ENCODE measurements at places on chromosomes 1 and 21.

DNA sequence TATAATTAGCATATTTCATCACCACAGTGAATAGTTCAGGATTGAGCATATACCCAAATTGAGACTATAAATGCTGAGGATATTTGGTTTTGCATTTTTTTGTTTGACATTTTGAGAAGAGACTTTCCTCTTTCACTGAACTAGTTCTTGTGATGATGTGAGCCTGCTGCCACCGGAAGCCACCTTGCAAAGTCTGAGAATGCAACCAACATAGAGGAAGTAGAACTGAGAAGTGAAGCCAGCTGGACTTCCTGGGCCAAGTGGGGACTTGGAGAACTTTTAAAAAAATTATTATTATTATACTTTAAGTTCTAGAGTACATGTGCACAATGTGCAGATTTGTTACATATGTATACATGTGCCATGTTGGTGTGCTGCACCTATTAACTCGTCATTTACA is 102.3 kb downstream of the RPE65 start:
- no peak for DNase-seq

DNA sequence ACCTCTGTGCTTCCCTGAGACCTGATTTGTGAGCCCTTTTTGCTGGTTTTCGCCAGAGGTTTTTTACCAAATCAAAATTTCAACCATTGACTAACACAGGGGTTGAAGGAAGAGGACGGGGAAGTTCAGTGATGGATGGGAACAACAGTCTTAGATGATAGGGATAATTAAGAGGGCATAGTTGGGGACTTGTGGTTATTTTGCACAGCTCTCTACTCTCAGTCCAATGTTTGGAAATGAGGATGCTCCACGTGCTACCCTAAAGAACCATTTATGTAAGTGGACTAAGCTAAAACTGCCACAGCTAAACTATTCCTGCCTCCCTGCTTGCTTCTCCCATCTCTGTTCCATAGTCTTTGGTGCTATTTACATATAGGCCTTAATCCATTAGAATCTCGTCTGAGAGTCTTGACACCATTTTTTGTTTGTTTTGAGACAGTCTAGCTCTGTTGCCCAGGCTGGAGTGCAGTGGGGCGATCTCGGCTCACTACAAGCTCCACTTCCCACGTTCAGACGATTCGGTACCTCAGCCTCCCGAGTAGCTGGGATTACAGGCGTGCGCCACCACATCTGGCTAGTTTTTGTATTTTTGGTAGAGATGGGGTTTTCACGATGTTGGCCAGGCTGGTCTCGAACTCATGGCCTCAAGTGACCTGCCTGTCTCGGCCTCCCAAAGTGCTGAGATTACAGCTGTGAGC is 684 bp upstream of the MCL1 start:
- DNase-seq: no peak

- DNase-seq: no peak
Observed at GRCh38 chr1:72946903-72947499, 664.7 kb upstream of the NEGR1 start.

GRCh38 chr1:50454911-50455310 is 31.7 kb upstream of the DMRTA2 start:
- no peak for DNase-seq

DNA sequence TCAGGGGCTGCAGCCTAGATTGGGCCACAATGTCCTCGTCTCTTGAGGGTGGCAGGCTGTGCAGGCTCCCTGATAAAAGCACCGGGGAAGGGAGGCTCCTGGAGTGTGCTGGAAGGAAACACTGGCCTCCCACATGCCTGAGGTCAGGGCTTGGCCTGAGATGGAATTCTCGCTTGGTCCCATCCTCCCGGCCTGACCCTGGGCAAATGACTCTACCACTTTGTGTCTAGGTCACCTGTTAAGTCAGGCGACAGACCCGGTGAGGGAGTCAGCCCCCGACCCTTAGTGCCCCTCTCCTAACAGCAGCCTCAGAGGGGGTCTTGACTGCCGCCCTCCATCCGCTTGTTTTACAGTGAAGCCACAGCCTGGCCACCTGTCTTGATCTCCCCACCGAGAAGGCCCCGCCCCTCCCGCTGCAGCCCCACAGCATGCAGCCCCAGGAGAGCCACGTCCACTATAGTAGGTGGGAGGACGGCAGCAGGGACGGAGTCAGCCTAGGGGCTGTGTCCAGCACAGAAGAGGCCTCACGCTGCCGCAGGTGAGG is 2.5 kb downstream of the SMIM1 start:
- DNase-seq: no peak

DNA sequence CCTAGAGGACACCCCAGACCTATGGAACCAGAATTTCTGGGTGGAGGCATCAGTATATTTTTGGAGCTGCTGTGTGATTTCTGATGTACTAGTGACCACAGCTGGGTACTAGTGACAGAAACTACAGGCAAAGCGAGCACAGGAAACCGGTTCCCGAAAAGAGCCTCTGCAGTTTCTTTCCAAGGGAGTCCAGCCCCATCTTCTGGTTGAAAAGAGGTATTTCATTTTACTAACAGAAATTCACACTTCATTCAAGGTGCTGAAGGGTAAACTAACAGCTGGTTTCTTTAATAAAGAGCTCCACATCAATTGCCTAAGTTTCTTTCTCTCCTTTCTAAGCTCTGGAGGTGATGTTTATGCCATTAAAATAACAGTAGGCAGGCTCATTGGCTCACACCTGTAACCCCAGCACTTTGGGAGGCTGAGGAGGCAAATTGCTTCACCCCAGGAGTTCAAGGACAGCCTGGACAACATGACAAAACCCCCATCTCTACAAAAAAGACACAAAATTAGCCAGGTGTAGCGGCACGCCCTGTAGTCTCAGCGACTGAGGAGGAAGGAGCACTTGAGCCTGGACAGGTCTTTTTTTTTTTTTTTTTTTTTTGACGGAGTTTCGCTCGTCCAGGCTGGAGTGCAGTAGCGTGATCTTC is 22.0 kb downstream of the THAP3 start:
- DNase-seq: peak; percentile 40

- DNase-seq: no peak
Observed at GRCh38 chr1:234838182-234838581, 228.2 kb upstream of the IRF2BP2 start.

GRCh38 chr1:36366091-36366661 is 19.5 kb downstream of the STK40 start:
- peak; percentile 71 for DNase-seq

GRCh38 chr1:52684545-52684944 is 13.6 kb downstream of the COA7 start:
- no peak for DNase-seq

DNA sequence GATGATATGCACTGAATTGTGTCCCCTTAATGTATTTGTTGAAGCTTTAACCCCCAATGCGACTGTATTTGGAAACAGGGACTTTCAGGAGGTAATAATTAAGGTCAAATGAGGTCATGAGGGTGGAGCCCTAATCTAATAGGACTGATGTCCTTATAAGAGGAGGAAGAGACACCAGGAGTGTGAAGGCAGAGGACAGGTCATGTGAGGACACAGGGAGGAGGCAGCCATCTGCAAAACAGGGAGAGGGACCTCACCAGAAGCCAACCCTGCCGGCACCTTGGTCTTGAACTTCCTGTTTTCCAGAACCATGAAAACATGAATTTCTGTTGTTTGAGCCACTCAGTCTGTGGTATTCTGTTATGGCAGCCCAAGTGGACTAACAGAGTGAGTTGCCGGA is 15.3 kb downstream of the SYF2 start:
- no peak for DNase-seq

DNA sequence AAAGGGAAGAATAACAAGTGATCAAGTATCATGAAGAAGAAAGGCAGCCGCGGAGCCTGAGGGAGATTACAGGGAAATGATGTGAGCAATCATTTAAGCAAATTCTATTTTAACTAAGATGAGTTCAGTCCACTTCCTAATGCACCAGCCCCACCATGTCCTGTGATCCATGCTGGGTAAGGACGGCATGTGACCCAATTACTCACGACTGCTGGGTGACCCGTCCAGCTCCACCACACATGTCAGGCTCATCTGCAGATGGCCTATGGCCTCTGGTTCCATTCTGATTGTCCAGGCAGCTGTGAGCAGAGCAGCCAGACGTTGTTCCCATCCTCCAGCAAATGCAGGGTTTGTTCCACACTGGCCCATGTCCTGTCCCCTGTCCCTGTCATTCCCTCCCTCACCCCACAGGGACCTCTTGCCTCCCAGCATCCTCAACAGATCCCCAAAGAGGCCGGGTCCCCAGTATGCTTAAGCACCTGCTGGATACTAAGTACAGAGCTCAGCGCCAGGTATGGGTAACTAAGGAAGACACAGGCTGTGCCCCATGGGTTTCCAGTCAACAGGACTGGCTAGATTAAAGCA is 87.9 kb downstream of the MATN1 start:
- no peak for DNase-seq

- DNase-seq: no peak
Observed at GRCh38 chr21:42499444-42500112, 3.6 kb upstream of the RSPH1 start.

GRCh38 chr1:167515893-167516321 is 2.4 kb downstream of the CD247 start:
- no peak for DNase-seq

GRCh38 chr1:219000005-219000404 is 173.7 kb upstream of the LYPLAL1 start:
- DNase-seq: no peak

GRCh38 chr1:208028526-208028925 is 117.6 kb upstream of the CD34 start:
- no peak for DNase-seq

DNA sequence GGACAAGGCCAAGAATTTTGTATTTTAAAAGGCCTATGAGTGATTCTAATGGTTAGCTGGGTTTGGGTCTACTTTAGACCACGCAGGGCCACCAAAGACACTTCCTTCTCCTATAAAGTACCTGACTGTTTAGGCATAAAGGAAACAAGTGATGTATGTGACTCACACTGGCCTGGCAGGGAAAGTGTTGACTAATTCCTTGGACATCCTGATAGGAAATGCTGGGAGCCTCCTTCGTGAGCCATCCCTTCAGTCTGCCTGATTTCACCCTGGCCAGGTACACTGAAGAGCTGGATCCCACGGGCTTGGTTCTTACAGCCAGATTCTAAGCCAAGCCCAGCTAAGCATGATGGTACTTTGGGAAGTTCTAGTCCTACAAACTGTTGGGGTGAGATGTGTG is 100.5 kb upstream of the HMGB4 start:
- no peak for DNase-seq

GRCh38 chr1:59516881-59517280 is 220.0 kb downstream of the FGGY start:
- DNase-seq: no peak

DNA sequence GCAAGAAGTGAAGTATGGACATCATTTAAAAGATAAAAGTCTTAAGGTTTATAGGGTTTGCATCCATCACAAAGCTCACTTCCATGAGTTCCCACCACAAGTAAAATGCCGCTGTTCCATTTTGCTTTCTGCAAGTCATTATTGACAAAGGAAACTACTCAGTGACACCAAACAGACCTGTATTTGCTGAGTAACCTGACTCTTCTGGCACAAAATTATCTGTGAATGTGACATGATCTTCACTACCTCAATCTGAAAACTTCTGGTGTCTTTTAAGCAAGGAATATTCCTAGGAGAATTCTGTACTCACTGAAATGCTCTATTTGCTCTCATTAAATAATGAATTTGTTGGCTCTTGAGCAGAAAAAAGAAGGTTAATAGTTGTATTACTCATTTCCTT is 1077.4 kb upstream of the ADGRL4 start:
- DNase-seq: no peak

- DNase-seq: no peak
Observed at GRCh38 chr1:12147201-12147701, 19.5 kb upstream of the TNFRSF1B start.

- no peak for DNase-seq
Observed at GRCh38 chr21:42189860-42190485, 29.0 kb upstream of the ABCG1 start.

DNA sequence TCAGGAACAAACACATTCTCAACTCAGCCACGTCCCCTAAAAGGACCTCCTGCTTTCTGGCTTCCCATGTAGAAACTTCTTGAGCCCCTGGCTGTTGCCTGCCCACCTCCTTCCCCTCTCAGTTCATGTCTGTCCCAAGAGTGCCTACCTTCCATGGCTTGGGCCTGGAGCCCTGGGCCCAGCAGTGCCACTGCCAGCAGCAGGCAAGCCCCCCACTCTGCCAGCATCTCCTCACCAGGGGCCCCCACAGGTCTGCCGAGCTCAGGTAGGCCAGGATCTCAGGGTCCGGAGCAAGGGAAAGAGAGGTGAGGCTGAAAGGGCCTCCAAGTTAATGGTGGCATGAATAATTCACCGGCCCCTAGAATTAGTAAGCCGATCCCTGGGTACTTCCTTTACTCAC is at the start of gene CDCP2:
Gene CDCP2, minus strand, starts transcription at position 305 of the 400 bp plus-strand sequence. Its CDS starts 78 bp downstream, at position 227.
- DNase-seq: no peak

DNA sequence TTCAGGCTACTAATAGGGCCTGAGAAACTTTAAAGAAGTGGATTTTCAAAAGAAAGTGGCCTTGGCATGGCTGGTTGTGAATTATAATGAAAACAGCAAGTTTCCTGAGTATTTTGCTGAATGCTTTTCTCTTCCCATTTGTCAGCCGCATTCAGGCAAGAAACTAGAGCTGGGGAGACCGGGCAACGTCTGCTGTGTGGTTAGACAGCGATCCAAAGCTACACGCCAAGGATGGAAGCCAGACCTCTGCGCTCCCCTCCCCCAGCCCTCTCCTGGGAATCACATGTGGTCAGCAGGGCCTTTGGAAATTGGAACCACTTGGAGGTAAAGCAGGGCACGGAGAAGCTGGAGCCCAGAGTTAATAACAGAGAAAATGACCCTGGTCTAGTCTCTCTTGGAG is 114.1 kb upstream of the CD34 start:
- no peak for DNase-seq

DNA sequence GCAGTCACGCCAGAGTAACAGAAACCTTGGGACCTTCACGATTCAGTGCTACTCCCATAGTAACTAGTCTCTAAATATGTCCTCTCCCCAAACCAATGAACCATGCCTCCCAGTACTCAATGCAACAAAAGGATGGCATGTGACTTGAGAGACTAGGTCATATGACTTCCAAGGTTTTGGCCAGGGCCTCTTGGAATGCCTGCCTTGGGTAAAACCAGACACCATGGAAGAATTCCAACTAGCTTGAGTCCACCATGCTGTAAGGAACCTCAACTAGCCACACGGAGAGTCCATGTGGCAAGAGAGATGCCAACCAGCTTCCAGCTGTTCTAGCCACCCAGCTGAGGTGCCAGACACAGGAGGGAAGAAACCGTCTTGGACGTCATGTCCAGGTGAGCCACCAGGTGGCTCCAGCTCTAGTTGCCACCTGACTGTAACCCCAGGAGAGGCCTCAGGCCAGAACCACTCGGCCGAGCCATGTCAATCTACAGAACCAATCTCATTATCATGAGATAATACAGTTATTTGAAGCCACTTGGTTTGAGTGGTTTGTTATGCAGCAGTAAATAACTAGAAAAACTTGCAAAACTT is 115.0 kb downstream of the SYF2 start:
- peak; percentile 71 for DNase-seq

GRCh38 chr1:64920941-64921589 is 45.3 kb downstream of the JAK1 start:
- DNase-seq: no peak

DNA sequence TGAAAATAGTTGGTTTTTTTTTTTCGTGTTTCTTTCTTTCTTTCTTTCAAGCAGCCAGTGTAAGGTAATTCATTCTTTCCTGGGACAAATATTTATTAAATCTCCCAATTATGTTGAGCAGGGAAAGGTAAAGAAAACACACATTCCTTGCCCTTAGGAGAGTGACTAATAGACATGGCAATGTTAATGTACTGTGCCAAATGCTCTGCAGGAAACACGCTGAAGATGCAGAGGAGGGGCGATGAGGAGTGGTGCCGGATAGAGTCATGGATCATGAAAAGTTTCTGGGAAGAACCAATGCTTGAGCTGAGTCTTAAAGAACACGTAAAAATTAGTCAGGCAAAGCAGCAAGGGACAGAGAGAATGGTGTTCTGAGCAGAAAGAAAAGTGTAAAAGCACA is 199.2 kb downstream of the DNM3 start:
- no peak for DNase-seq

Measured in H9 (cell line).